ENCODE measurements at places on chromosomes 7 and 10.

DNA sequence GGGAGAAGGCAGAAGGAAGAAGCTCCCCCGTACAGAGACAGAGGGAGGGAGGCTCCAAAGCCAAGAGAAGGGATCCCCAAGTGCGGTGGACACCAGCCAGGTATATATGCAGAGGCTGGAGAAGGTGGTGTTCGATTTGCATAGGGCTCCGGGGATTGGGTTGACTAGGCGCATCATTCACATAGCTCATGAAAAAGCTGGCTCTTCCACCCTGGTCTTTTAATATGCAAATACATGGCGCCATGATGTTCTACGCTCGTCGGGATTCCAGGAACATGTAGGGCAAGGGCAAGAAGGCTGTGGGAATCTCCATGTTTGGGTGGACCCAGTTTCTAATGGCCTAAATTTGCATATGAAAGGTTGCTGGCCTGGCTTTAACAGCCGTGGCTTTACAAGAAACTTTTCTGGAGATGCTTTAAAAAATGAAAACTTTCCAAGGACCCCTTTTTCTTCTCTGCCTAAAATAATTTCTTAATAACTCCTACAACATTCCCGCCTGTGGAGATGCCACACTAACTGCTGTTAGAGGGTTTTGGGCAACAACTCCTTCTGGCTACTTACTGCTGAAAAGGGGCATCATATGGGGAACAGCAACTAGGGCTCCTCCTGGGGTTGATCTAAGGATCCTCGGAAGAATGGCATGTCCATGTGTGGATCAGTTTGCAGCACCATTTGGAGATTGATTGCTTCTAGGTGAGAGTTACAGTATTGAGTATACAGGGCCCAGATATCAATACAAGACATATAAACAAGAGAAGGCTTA is 28.3 kb downstream of the C1GALT1 start:
- H3K36me3 ChIP-seq, result peaks cover 18% of the 10 kb centered on the region
- no peaks in the 10 kb centered on the region for H3K27me3 ChIP-seq
- H3K4me3 ChIP-seq, result no peak overlapping the region
- H3K27ac ChIP-seq, result no peak overlapping the region
- peaks cover 3% of the 10 kb centered on the region for H3K4me1 ChIP-seq

DNA sequence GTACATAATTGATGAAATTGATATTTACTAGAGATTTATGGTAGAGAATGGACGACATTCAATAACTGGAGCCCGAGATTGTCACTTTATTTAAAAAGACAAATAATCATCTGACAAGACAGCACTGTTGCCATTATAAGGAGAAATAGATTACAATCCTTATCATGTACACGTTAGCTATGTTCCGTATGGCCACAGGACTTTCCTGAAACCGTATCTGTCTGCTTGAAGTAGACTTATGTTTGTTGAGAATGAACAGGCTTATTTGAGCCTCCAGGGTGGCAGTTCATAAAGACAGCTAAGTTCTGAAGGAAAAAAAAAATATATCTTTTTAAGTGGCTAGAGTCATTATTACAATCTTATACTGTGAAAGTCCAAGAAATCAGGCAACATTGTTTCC is 317.2 kb downstream of the BICC1 start:
- no peak overlapping the region for H3K27ac ChIP-seq
- no peaks in the 10 kb centered on the region for H3K4me1 ChIP-seq
- no peak for DNase-seq
- H3K4me3 ChIP-seq, result no peak overlapping the region

DNA sequence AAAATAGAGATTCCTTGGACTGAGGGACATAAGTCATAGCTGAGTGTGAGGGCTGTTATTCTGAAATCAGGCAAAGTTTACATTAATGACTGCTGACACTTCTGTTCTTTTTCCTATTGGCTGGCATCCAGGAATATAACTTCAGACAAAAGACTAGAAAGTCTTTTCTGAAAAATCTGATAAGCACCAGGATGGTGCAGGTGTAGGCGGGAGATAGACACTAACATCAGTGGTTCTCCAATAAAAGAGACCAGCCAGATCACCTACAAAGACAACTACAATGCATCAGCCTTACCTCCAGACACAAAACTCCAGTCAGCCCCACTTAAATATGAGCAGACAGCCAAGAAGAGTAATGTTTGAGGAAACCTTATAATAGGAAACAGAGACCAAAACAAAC is 168.3 kb upstream of the LRGUK start:
- H3K36me3 ChIP-seq, result no peaks in the 10 kb centered on the region
- no peaks in the 10 kb centered on the region for H3K27me3 ChIP-seq
- no peak overlapping the region for H3K27ac ChIP-seq
- peaks cover 5% of the 10 kb centered on the region for H3K4me1 ChIP-seq

- H3K4me3 ChIP-seq, result no peak overlapping the region
- no peaks in the 10 kb centered on the region for H3K4me1 ChIP-seq
- H3K36me3 ChIP-seq, result no peaks in the 10 kb centered on the region
- DNase-seq, result no peak
- no peaks in the 10 kb centered on the region for H3K27me3 ChIP-seq
These were observed 196.7 kb downstream of the IPMK start for GRCh38 chr10:58070956-58071355.

DNA sequence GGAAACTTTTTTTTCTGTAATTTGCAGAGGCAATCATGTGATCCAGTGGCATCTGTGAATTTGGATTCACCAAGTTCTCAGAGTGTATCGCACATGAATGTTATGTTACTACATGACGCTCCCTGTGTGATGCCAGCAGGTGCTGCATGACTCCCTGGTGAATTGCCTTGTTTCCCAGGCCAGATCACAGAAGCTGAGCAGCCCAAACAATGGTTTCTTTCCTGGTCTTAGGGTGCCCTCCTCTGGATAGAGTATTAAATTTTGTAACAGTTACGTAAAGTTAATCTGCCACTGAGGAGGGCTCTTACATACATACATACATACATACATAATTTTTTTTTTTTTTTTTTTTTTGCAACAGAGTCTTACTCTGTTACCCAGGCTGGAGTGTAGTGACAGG is 3.6 kb downstream of the ZSCAN21 start:
- H3K27me3 ChIP-seq, result no peaks in the 10 kb centered on the region
- no peak for DNase-seq
- no peak overlapping the region for H3K4me3 ChIP-seq
- H3K4me1 ChIP-seq, result peaks cover 15% of the 10 kb centered on the region
- H3K36me3 ChIP-seq, result no peaks in the 10 kb centered on the region
- H3K27ac ChIP-seq, result no peak overlapping the region

- peak; percentile 66 for DNase-seq
- H3K27me3 ChIP-seq, result no peaks in the 10 kb centered on the region
- peak overlapping the region; percentile 40 for H3K4me3 ChIP-seq
- peak overlapping the region; percentile 62 for H3K27ac ChIP-seq
- H3K4me1 ChIP-seq, result peaks cover 36% of the 10 kb centered on the region
These were observed 330.8 kb downstream of the PTEN start for GRCh38 chr10:88194041-88194887.

DNA sequence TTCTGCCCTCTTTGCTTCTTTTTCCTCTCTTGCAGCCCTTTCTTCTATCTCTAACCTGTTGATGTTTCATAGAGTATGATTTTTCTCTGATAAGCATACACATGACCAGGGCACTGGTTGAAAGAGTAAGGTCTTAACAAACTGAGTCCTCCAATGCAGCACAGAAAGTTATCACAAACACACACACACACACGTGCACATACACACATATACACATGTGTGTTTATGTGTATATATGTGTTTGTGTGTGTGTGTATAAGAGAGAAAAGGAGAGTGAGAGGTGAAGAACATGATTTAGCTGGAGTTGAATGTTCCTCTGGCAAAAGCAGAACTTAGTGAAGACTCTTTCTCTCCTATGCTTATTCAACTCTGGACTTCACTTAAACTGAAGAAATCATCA is 130.0 kb downstream of the KLF6 start:
- no peaks in the 10 kb centered on the region for H3K36me3 ChIP-seq
- DNase-seq, result no peak
- H3K4me3 ChIP-seq, result no peak overlapping the region
- H3K4me1 ChIP-seq, result peaks cover 9% of the 10 kb centered on the region
- H3K27me3 ChIP-seq, result no peaks in the 10 kb centered on the region

DNA sequence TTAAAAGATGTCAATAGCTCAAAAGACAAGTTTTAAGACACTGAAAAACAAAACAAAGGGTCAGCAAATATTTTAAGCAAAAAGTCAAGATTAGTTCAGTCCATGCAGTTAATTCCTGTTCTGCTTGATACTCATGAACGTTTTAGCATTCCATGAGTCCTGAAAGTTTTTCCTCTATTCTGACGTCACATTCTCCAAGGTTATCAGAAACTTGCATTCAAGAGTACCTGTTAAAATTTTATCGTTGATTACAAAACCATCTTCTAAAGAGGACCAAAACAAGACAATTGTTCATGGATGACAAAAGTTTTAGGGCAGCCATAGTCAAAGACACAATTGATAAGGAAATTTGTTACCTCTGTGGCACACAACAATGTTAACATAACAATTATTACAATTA is 52.5 kb upstream of the VOPP1 start:
- no peak for DNase-seq
- H3K4me3 ChIP-seq, result no peak overlapping the region
- H3K27me3 ChIP-seq, result no peaks in the 10 kb centered on the region
- H3K36me3 ChIP-seq, result no peaks in the 10 kb centered on the region
